ENCODE measurements at places on chromosomes 2 and 18. TPM values are rescaled to one million over a fixed set of nuclear protein-coding genes. Genes with fewer than 3 reads are reported as not detected.

- DNase-seq = no peak
These were observed 331.6 kb downstream of the KCNS3 start for GRCh38 chr2:18209934-18210639.

DNA sequence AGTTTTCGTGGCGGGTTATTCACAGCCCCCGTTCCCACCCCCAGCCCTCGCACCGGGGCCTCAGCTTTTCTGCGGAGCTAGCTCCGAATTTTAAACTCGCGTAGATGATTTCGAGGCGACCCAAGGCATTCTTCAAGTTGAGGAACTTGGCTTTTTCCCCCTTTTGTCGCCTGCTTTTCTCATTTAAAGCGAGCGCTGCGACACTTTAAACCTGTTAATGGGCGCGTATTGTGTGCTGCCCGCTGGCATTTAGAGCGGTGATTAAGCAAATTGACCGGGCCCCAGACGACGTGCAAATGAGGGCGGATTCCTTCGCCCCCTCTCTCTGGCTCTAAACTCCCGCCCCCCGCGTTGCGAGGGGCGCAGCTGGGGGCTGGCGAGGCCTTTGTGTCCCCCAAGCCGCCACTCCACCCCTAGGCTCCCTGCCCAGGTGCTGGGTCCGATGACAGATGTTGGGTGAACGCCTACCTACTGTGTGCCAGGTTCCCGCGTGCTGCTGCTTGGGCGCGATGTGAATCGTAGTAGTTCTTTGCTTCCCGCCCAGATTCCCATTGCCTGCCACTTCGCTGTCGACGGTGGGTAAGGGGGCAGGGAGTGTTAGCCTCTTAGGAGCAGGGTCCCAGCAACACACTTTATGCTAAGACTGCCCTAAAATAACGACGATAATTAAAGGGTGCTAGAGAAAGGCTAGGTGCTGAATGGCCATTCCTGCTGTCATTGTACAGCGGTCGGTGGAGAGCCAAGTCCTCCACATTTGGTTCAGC, 1.9 kb downstream of the TCF7L1 start:
- DNase-seq = no peak

DNA sequence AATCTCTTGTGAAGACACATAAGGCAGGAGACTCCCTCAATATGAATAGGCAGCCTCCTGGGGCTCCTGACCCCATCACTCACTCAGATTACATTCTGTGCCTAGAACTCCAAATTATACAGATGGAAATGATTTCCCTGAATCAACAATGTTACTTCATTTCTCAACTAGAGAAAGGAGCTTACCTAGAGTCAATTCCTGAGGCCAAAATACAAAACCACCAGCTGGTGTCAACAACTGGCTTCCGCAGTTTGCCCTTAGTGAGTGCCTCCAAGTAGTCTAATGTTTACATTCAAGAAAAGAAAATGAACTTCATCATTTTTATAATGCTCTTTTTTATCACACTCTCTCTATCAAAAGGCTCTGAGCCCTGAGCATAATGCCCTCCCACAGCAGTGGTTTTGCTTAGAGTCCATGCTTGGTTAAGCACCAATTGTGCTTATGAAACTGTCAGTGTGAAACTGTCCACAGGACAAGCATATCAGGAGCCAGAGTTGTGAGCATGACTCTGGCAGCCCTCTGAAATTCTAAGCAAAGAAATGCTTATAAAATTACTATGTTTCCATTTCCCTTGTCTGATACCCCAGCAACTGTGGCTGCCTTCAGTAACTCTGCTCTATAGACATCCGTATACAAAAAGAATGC, 305.7 kb upstream of the PKDCC start:
- no peak for DNase-seq

SERPINB3 gene
- not detected for polyA plus RNA-seq

Measured in urinary bladder (tissue), 4 donors.